ENCODE measurements at places on chromosomes 4 and X.

- DNase-seq, result no peak
Measured at GRCh38 chr4:182325397-182325796, 82.2 kb downstream of the TENM3 start.

DNA sequence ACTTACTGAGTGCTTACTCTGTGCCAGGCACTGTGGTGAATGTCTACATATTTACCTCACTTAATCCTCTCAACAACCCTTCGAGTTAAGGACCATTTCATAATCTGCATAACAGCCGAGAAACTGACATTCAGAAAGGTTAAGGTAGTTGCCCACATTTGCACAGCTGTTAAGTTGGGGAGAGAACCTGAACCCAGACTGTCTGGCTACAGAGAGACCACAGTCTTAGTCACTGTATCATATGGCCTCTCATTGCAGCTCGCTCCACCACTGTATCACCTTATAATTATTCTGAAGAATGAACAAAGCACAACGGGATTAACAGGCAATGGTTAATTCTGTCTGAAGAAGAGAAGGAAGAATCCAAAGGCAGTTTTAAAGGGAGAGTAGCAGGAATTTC is 98.5 kb downstream of the ADGRA3 start:
- no peak for DNase-seq

DNA sequence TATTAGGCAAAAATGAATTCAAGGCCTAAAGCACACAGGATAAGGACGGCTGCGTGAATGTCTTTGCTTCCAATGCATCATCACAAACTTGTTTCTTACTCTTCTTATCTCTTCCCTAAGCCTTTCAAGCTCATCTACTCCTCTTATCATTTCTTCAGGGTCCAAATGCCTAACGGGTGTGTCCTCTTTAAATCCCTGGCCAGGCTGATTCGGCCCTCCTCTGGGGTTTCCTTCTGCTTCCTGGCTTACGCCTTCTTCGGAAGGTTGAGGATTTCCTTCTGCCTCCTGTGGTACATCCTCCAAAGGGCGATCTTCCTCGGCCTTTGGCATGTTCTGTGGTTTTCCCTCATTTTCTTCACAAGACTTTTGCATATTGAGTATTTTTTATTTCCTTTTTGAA is 1.3 kb downstream of the TCEAL8 start:
- DNase-seq, result no peak

- DNase-seq, result no peak
Measured at GRCh38 chr4:139761461-139761860, 95.8 kb downstream of the MGST2 start.

DNA sequence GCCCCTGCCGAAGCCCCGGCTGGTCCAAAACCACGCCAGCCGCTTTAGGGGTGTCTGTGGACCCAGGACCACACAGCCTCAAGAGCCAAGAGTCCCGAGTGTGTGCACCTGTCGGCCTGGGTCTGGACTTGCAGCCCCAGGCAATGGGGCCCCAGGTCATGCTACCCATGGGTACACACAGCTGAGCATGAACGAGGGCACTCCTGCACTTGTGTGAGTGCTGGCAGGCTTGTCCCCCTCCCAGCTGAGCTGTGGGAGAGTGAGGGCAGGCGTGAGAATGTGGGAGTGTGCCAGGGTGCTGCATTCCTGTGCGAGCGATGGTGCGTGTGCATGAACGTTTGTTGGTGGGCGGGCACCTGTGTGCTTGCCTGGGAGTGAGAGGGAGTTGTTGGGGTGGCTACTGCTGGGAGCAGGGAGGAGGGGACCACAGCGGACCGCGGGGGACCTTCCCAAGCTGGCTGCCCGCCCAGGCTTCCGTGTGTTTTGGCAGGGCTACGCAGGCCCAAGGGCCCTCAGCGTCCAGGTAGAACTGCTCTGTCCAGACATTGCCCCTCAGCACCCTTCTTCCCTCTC is 30.8 kb downstream of the BLOC1S4 start:
- no peak for DNase-seq

DNA sequence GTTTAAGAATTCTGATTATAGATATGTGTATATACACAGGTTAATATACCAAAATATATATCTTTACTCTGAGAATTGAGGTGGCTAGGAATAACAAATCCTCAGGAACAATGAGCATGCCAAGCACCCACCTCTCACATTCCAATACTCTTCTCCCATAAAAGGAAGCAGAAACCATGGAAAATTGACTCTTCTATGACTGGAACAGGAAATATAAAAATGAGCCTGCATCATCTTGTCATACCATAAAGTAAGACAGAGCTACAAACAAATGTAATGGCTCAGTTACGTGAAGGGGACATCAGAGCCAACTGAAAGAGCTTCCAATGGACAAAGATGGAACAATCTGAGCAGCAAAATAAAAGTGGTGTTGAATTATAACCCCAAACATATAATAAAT is 3.8 kb upstream of the MAGEA8 start:
- DNase-seq, result no peak

DNA sequence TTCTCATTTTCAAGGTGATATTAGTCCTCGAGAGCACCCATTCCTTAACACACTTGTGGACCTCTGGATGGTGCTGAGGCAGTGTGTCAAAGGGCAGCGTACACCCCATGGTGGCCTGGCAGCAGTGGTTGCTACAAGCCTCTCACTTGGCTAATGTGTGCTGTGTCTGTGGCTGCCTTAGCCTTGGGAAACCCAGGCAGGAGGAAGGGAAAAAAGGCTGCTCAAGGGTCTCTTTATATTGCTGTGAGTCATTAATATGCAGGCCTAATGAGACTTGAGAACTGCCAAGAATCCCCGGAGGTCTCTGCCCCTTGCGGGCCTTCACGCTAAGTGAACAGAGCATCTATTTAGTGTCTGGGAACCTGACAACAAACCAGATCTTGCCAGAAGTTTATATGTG is 7.0 kb downstream of the PCDH10 start:
- DNase-seq, result no peak

- no peak for DNase-seq
Measured at GRCh38 chr4:141642063-141642462, 5.7 kb downstream of the IL15 start.

GRCh38 chr4:82861529-82861928 is 29.4 kb downstream of the SEC31A start:
- DNase-seq, result no peak

GRCh38 chr4:82905205-82905604 is 4.7 kb downstream of the THAP9 start:
- DNase-seq, result peak; percentile 44

GRCh38 chr4:16140879-16141249 is 57.0 kb upstream of the PROM1 start:
- no peak for DNase-seq
